Uterus (tissue), 4 donors: ENCODE measurements at places on chromosomes 11 and 22. TPM values are rescaled to one million over a fixed set of nuclear protein-coding genes. Genes with fewer than 3 reads are reported as not detected.

DNA sequence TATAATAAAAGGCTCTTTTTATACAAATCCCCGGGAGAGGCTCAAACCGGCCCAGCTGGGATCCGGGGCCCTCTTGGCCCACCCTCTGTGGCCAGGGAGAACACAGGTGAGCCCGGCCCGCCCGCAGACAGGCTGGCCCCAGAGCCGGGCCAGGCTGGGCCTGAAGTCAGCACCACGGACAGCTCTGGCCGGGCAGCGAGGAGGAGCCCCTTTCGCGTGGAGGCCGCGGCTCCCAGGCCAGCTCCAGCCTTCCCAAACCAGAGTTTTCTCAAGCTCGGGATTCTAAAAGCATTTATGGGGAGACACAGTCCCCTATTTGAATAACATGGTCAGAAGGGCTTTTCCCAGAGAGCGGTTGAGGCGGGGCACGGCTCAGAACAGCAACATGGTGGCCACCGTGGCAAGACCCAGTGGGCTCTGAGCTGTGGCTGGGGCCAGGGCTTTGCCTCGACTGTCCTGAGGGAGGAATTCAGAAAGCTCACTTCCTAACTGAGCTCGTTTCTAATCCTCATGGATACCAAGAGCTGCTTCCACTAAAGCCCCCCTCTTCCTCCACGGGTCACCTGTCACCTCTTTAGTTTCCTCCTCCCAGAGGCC, 115.4 kb downstream of the BRD1 start:
- no peaks in the 10 kb centered on the region for H3K36me3 ChIP-seq
- H3K27me3 ChIP-seq, result no peaks in the 10 kb centered on the region
- no peak overlapping the region for H3K4me3 ChIP-seq
- no peak for DNase-seq
- no peak overlapping the region for H3K27ac ChIP-seq
- no peaks in the 10 kb centered on the region for H3K4me1 ChIP-seq

DNA sequence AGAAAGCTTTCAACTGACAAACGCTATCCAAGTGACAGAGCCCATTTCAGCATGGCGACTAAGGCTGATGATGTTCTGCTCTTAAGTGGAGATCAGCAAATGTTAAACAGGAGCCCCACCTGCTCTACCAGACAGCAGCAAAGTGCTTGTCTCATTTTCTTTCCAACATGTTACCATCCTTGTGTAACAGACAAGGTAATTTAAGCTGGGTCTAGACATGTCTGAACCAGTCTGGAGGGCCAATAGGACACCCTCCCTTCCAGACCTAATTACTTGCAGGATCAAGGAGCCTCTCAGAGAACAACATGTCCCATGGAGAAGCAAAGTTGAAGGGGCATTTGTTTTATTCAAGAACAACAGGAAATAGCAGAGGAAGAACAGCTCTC, 3.9 kb upstream of the LMO2 start:
- no peak for DNase-seq
- H3K27me3 ChIP-seq, result no peaks in the 10 kb centered on the region
- H3K36me3 ChIP-seq, result no peaks in the 10 kb centered on the region
- no peak overlapping the region for H3K4me3 ChIP-seq
- peaks cover 7% of the 10 kb centered on the region for H3K4me1 ChIP-seq
- no peak overlapping the region for H3K27ac ChIP-seq

- no peaks in the 10 kb centered on the region for H3K4me1 ChIP-seq
- H3K36me3 ChIP-seq, result no peaks in the 10 kb centered on the region
- H3K27me3 ChIP-seq, result no peaks in the 10 kb centered on the region
- no peak overlapping the region for H3K27ac ChIP-seq
Observed at GRCh38 chr22:36838119-36839030, 21.5 kb upstream of the PVALB start.

GRCh38 chr11:41175304-41175972, 284.0 kb downstream of the LRRC4C start:
- H3K27me3 ChIP-seq, result no peaks in the 10 kb centered on the region
- DNase-seq, result no peak
- H3K4me3 ChIP-seq, result no peak overlapping the region
- H3K4me1 ChIP-seq, result no peaks in the 10 kb centered on the region
- H3K36me3 ChIP-seq, result no peaks in the 10 kb centered on the region
- no peak overlapping the region for H3K27ac ChIP-seq

- no peak for DNase-seq
- no peaks in the 10 kb centered on the region for H3K36me3 ChIP-seq
- no peak overlapping the region for H3K27ac ChIP-seq
- no peaks in the 10 kb centered on the region for H3K4me1 ChIP-seq
- no peak overlapping the region for H3K4me3 ChIP-seq
Observed at GRCh38 chr11:73537969-73538368, 59.9 kb downstream of the FAM168A start.

DNA sequence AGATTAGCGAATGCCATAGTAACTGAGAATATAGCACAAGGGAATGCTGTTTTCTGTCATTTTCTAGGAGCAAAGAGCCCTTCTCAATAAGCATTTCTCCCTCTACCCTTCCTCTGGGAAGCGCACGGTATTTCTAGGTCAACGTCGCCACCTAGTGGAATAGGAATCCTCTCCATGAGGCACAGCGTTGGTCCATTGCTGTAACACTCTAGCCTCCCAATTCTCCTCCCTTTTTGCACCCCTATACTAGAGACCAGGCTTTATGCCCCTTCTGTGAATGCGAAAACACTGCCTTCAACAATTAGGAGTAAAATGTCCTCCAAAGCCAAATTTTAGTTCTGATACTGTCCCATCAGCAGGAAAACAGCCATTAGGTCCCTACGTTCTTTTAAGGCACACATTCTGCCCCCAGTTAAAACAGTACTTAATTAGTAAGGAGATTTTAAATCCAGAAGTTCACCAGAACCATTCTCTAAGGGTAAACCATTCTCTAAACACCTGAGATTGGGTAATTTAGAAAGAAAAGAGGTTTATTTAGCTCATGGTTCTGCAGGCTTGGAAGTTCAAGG, 12.8 kb upstream of the HYLS1 start:
- no peak overlapping the region for H3K27ac ChIP-seq
- H3K36me3 ChIP-seq, result no peaks in the 10 kb centered on the region
- H3K4me3 ChIP-seq, result no peak overlapping the region
- DNase-seq, result peak; percentile 31
- H3K27me3 ChIP-seq, result no peaks in the 10 kb centered on the region

DNA sequence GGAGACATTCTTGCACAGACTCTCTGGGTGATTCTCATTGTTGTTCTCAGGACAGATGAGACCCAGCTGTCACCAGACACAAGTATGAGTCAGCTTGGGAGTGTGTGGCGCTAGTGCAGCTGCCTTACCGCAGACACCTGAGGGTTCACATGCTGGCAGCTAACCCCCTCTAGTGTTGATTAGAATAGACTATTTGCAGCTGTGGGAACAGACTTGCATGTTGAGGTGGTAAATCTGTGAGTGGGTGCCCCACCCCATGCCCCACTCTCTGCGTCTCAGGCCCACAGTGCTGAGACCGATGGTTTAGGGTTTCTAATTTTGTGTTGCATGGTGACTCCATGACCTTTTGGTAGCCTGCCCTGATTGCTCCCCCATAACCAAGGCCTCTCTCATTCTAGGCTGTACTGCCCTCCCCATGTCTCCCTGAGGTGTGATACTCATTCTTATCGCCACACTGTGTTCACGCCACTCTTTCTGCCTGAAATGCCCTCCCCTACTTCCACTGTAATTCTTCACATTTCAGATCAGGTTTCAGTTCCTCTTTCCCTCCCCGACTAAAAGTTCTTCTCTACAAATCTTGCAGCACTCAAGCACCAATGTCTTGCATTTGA, 73.7 kb upstream of the KIRREL3 start:
- H3K27ac ChIP-seq, result no peak overlapping the region
- no peaks in the 10 kb centered on the region for H3K27me3 ChIP-seq
- no peaks in the 10 kb centered on the region for H3K4me1 ChIP-seq
- no peak for DNase-seq
- no peak overlapping the region for H3K4me3 ChIP-seq

DNA sequence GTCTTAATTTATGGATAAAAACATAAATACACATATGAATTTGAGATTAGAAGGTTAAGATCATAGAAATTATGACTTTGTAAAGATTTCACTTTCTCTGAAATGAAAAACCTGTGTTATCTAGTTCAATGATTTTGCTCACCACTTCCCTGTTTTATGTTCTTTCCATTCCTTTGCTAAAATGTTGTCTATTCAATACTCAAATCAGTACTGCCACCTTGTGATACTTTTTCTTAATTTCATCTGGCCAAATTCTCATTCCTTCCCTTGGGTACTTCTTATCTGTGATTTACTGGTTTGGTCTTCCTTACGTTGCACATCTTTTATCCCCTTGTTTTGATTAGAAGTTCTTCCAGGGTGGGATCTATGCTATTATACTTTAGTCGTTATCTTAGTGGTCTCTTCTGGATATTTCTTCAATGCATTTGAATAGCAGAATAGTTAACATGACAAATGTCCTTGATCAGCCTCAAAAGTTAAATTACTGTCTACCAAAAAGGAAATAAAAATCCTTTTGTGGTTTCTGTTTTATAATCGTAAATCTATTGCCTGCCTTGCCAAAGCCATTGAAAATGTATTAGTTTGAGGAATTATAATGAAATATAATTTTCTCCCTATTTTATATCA, 197.0 kb downstream of the PGR start:
- no peaks in the 10 kb centered on the region for H3K4me1 ChIP-seq
- no peak for DNase-seq
- peak overlapping the region; percentile 2 for H3K27ac ChIP-seq
- no peak overlapping the region for H3K4me3 ChIP-seq
- H3K27me3 ChIP-seq, result no peaks in the 10 kb centered on the region
- H3K36me3 ChIP-seq, result no peaks in the 10 kb centered on the region

DNA sequence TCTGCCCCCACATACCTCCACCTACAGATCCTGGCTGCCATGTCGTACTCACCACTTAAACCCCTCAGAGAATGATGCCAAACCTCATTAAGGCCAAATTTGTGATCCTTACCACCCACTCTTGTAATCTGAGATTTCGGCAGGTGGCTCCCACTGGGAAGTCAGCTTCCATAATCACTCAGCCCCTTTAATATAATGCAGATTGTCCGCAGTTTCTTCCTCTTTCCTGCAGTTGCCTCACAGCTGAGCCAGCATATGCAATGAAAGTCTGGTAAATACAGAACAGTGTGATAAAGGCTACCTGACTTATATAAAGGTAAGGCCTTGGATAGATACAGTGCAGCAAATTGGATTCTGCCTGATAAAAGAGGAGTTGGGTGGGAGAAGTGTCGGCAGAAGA, 515.2 kb upstream of the TENM4 start:
- no peaks in the 10 kb centered on the region for H3K4me1 ChIP-seq
- H3K27ac ChIP-seq, result no peak overlapping the region
- no peaks in the 10 kb centered on the region for H3K36me3 ChIP-seq
- DNase-seq, result no peak

TMEM45B gene
- 0.29 TPM for total RNA-seq

DNA sequence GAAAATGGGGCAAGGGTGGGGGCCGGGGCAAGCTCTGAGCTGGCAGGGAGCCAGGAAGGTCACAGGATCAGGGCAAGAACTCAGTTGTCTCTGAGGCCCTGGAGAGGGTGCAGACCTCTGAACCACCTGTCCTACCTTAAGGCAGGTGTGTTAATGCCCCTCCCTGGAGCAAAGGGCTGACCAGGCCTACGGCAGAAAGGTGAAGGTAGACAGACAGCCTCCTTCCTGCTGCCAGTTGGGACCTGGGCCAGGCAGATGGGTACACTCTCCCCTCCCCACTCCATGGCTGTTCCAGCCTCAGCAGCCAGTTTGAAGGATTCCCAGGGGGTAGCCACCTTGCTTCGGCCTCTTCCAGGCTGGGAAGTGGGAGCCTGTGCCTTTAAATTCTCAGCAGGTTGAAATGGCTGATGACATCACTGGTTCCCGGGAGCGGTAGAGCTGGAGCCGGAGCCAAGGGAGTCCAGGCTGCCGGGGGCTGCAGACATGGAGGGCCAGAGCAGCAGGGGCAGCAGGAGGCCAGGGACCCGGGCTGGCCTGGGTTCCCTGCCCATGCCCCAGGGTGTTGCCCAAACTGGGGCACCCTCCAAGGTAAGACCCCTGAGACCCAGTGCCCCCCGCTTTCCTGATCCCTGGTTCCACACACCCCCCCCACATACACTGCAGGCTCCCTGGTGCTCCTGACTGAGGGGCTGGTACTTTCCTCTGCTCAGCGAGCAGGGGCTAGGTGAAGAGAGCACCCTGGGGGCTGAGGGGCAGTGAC, at the start of gene INPP5J:
TSS of gene INPP5J (plus strand) at position 435 of the 760 bp plus-strand sequence. CDS start at position 484, 49 bp downstream.
- H3K4me3 ChIP-seq, result peak within 1 kb of the TSS; percentile 40
- no peaks in the 10 kb centered on the region for H3K27me3 ChIP-seq
- peak within 1 kb of the TSS; percentile 66 for H3K27ac ChIP-seq
- H3K4me1 ChIP-seq, result peaks cover 6% of the 10 kb centered on the region
- DNase-seq, result peak; percentile 58

MICAL3 gene
- 167 TPM for total RNA-seq

GRCh38 chr11:57153448-57153847, 28.3 kb upstream of the LRRC55 start:
- no peak overlapping the region for H3K27ac ChIP-seq
- no peaks in the 10 kb centered on the region for H3K4me1 ChIP-seq
- no peak for DNase-seq
- H3K36me3 ChIP-seq, result no peaks in the 10 kb centered on the region

OR10AG1 gene
- total RNA-seq, result not detected

- no peak for DNase-seq
- H3K36me3 ChIP-seq, result no peaks in the 10 kb centered on the region
- no peak within 1 kb of the TSS for H3K4me3 ChIP-seq
- H3K4me1 ChIP-seq, result no peaks in the 10 kb centered on the region
- no peak within 1 kb of the TSS for H3K27ac ChIP-seq
- no peaks in the 10 kb centered on the region for H3K27me3 ChIP-seq
Observed at GRCh38 chr11:1852877-1853276, at the start of gene LSP1. Gene LSP1, plus strand, starts transcription at chr11:1853084. Its CDS starts 61 bp downstream, at chr11:1853145.

DNA sequence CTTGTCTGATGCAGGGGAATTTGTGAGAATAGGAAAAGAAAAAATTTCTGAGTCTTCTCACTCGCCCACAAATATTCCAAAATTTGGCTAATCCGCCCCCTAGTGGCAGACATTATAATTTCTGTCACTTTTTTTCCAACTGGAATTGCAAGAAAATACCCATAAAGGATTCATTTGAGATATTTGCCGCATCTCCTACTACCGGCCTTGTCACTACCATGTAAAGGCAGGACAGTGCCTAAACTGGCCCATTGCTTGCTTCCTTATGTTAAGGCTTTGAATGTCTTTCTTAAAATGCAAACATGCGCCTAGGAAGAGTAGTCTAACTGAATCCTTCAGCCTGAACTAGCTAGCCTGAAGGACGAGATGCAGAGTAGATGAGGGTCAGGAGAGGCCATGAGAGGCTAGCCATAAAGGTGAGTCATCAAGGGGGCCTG, 9.3 kb upstream of the CEP295 start:
- H3K4me3 ChIP-seq, result no peak overlapping the region
- H3K27me3 ChIP-seq, result no peaks in the 10 kb centered on the region
- DNase-seq, result no peak
- no peak overlapping the region for H3K27ac ChIP-seq
- no peaks in the 10 kb centered on the region for H3K36me3 ChIP-seq
- no peaks in the 10 kb centered on the region for H3K4me1 ChIP-seq

ACR gene
- total RNA-seq, result not detected

SHANK3 gene
- 15.3 TPM for total RNA-seq

GRCh38 chr11:118289401-118289800, 15.1 kb upstream of the CD3E start:
- H3K27ac ChIP-seq, result no peak overlapping the region
- no peaks in the 10 kb centered on the region for H3K4me1 ChIP-seq
- no peak for DNase-seq
- no peaks in the 10 kb centered on the region for H3K36me3 ChIP-seq

IRAG1 gene
- total RNA-seq, result 159 TPM
